Kidney (tissue), 22 donors: ENCODE measurements at places on chromosomes 16 and 17. TPM values are rescaled to one million over a fixed set of nuclear protein-coding genes. Genes with fewer than 3 reads are reported as not detected.

The IRX3 gene
- 13.5 TPM for polyA plus RNA-seq

DNA sequence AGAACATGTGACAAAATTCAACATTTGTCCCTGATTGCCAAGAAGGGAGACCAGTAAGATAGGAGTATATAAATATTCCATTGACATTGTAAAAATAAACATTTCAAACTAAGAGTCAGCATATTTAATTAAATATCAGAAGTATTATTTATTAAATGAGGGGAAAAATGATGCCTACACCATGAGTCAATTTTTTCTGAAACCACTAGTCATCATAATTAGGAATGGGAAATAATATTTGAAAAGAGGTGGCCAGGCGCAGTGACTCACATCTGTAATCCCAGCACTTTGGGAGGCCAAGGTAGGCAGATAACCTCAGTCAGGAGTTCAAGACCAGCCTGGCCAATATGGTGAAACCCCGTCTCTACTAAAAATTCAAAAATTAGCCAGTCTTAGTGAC, 2.1 kb downstream of the CMTM1 start:
- H3K27me3 ChIP-seq = no peaks in the 10 kb centered on the region
- no peak overlapping the region for H3K27ac ChIP-seq
- peaks cover 4% of the 10 kb centered on the region for H3K36me3 ChIP-seq
- no peaks in the 10 kb centered on the region for H3K4me1 ChIP-seq
- no peak for DNase-seq
- H3K4me3 ChIP-seq = no peak overlapping the region

GRCh38 chr17:8072729-8073461, 14.6 kb downstream of the ALOX12B start:
- H3K27me3 ChIP-seq = peaks cover 32% of the 10 kb centered on the region
- H3K4me3 ChIP-seq = no peak overlapping the region
- no peaks in the 10 kb centered on the region for H3K4me1 ChIP-seq
- H3K27ac ChIP-seq = no peak overlapping the region
- no peaks in the 10 kb centered on the region for H3K36me3 ChIP-seq
- peak; percentile 38 for DNase-seq

GRCh38 chr17:56031636-56032035, 121.6 kb upstream of the ANKFN1 start:
- no peaks in the 10 kb centered on the region for H3K4me1 ChIP-seq
- no peaks in the 10 kb centered on the region for H3K27me3 ChIP-seq
- H3K4me3 ChIP-seq = no peak overlapping the region
- no peak overlapping the region for H3K27ac ChIP-seq
- no peaks in the 10 kb centered on the region for H3K36me3 ChIP-seq
- DNase-seq = no peak

DNA sequence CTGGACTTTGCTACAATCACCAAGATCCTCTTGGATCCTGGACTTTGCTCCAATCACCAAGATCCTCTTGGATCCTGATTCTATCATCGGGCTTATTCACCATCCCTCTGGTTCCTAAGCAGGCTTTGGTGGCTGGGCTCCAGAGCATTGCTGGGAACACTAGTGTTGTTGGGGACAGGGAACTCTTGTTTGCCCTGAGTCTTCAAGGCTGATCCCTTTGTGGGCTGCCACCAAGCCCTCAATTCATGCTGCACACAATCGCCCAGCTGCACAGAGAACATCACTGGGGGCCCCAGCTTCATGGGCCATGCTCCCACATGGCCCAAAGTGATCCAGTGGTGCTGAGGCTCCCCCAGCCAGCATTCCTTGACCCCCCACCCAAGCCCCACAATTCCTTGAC, 88.3 kb downstream of the TMEM132E start:
- H3K4me3 ChIP-seq = no peak overlapping the region
- H3K27me3 ChIP-seq = no peaks in the 10 kb centered on the region
- no peaks in the 10 kb centered on the region for H3K36me3 ChIP-seq
- H3K27ac ChIP-seq = no peak overlapping the region
- DNase-seq = no peak

DNA sequence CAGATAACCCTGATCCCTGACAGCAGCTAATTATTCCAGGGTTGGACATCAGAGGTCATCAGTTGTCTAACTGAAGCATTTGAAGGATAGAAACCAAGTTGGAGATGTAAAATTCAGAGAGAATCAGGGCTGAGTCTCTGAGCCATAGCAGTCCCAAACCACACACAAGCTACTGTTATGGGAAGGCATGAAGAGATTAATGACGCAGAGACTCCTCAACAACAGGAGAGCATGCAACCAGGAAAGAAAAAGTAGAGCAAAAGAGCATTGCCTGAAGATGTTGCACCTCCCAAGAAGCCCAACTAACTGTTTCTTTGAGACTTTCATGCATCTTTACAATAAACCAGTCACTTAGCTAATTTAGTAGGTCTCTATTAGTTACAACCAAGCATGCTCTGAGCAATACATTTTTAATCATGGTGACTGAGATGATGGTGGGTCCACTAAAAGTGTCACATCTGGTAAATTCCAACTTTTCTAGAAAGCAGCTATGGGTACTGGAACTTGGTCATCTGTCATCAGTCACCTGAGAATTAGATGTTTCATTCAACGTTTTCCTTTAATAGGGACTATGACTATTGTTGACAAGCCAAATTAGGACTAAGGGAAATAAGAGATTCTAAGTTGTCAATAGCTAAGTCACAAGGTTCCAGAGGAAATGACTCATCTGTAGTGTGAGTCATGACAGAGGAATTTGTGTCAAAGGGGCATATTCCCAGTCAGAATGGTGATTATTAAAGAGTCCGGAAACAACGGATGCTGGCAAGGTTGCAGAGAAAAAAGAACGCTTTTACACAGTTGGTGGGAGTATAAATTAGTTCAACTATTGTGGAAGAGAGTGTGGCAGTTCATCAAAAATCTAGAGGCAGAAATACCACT, 239.8 kb downstream of the CHD9NB start:
- DNase-seq = no peak
- no peaks in the 10 kb centered on the region for H3K27me3 ChIP-seq
- no peak overlapping the region for H3K27ac ChIP-seq
- no peaks in the 10 kb centered on the region for H3K4me1 ChIP-seq
- no peak overlapping the region for H3K4me3 ChIP-seq
- H3K36me3 ChIP-seq = no peaks in the 10 kb centered on the region

- no peaks in the 10 kb centered on the region for H3K36me3 ChIP-seq
- H3K4me3 ChIP-seq = peak overlapping the region; percentile 58
- peak; percentile 93 for DNase-seq
- H3K4me1 ChIP-seq = peaks cover 21% of the 10 kb centered on the region
These were observed 10.6 kb upstream of the HOXB2 start for GRCh38 chr17:48555258-48556228.

DNA sequence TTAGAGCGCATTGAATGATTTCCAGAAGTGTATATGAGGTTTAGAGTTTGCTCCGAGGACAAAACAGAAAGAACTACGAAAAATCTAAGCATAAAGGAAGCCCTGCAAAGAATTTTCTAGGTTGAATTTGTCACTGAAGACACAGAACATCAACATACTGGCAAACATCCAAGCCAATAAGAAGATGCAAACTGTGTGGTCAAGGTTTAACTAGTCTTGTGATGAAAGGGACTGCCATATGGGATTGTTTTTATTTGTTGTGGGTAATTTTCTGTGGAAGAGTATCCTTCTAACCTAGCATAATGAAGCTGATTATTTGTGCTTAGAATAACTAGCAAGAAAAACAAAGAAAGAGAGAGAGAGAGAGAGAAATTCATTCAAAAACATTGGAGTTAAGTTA, 492.0 kb upstream of the ERCC4 start:
- H3K4me1 ChIP-seq = peaks cover 4% of the 10 kb centered on the region
- no peak for DNase-seq
- no peaks in the 10 kb centered on the region for H3K27me3 ChIP-seq
- no peak overlapping the region for H3K4me3 ChIP-seq
- no peak overlapping the region for H3K27ac ChIP-seq

DNA sequence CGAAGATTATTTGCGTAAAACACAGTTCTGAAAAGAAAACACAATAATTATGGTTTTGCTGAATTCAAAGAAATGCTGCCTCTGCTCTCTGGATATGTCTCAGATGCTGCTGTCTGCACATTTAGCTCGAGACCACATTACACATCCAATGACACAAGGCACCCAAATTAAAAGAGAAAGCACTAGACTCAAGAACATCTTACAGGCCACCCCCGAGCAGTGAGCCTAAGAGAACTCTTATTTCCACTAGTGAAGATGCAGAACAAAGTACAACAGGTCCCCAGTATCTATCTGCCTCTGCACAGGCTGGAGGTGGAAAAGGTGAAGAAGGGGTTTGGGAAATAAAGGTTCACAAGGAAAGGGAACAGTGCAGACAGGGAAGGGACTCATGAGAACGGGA, 33.5 kb downstream of the GRB2 start:
- H3K27ac ChIP-seq = no peak overlapping the region
- H3K4me3 ChIP-seq = no peak overlapping the region
- H3K4me1 ChIP-seq = no peaks in the 10 kb centered on the region
- no peaks in the 10 kb centered on the region for H3K36me3 ChIP-seq
- no peak for DNase-seq
- H3K27me3 ChIP-seq = no peaks in the 10 kb centered on the region
